ENCODE measurements at places on chromosomes 12 and 14.

DNA sequence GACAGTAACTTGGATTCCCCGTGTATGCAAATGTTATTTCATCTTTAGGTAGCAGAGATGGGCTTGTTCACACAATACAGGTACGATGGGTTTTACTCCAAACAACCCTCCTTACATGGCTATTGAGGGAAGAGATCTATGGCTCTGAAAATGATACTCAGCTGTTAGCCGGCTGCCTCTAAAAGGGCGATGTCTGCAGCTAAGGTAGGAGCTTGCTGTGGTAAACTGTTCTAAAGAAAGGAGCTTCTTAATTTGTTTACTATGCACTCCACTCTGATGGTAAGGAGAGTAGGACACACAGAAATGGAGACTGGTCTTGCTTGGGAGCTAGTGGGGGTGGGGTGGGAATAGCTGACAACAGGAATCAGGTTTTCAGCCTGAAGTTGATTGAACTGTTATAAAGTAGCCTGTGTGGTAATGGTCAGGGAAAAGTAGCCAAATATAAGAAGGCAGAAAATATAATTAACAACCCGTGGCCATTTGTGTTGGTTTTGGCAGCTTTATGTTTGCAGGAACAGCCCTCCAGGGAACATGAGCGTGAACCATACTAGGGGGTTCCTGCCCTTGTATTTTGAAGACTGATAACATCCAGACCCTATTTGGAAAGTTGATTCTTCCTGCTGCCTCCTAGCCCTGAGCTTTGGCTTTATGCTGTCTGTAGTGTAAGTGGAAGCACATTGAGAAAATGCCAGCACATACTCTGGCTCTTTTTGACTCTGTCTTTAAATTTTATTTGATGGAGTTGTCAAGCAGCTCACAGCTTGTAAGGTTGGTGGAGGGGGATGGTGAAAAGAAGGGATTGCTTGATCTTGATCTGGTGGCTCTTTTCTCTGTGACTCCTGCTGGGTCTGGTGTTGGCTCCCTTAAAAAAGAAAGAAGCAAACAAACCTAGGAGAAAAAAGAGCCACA lies 929.8 kb downstream of the DIO2 start:
- no peak for DNase-seq

DNA sequence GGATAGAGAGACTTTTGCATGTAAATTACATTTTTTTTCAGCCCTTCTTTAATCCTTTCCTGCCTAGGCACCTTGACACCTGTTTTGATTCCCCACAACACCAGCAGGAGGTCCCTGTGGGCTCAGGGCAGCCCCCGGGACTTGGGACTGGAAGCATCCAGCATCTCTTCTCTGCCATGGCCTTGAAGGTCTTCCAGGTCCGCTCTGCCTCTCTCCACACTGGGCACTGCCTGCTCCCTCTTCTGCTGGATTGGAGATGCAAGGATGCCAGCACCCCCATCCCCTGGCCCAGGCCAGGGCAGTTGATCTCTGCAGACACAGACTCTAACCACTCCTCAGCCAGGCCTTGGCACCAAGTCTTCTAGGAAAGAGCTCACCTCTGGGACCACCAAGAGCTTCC lies 134.5 kb upstream of the C14orf180 start:
- DNase-seq, result no peak

- no peak for DNase-seq
Measured at GRCh38 chr14:20818861-20819260, 16.2 kb upstream of the RNASE1 start.

GRCh38 chr12:121120323-121120722 lies 12.4 kb upstream of the P2RX7 start:
- DNase-seq, result no peak

DNA sequence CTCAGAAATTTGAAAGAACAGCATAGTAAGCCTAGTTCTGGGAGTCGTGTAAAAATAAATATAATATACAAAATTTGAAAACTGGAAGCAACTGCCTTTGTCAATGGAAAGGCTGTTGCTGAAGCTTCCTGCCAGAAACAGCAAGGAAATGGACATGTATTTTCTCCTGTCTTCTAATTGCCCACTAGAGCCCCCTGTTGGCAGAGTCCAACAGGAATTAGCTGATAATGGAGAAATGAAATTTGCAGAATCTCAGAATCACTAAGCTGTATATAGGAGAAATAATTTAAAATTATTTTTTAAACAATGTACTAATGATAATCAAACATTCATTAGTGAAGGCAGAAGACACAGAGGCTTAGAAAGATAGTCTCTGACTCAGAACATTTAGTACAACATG lies 414.8 kb downstream of the SLC6A15 start:
- DNase-seq, result no peak
